ENCODE measurements at places on chromosomes 7 and 10.

GRCh38 chr7:122813845-122814244 lies 72.4 kb downstream of the CADPS2 start:
- no peak for DNase-seq

DNA sequence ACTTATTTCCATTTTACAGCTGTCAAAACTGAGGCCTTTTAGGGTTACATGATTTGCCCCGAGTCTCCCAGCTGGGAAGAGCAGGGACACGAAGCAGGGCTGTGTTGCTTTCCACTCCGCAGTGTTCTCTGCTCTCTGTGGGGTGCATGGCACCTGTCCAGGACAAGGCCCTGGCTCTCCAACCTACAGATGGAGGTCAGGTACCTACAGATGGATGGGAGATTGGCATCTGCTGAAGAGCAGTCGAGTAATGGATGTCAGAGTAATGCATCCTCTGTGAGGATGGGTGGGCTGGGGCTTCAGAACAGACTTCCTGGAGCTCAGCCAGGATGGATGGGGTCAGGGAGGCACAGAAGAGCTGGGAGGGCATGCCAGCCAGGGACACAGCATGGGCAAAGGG lies 85.0 kb downstream of the EMX2 start:
- no peak for DNase-seq

DNA sequence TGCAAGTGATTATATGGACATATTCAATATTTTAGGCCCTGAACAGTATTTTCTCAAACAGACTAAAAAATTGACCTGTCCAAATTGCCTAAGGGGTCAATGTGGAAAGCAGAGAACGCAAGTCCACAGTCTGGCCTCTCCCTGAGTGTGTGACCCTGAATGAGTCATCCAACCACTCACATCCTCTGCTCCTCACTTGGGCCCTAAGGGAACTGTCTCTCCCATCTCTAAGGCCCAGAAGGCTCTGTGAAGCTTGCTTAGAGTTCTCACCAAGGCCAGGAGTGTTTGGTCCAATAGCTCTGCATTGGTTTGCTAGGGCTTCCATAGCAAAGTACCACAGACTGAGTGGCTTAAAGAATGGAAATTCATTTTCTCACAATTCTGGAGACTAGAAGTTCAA lies 155.1 kb downstream of the LSM5 start:
- DNase-seq: no peak

GRCh38 chr7:153518201-153518984 lies 533.8 kb upstream of the DPP6 start:
- DNase-seq: no peak

DNA sequence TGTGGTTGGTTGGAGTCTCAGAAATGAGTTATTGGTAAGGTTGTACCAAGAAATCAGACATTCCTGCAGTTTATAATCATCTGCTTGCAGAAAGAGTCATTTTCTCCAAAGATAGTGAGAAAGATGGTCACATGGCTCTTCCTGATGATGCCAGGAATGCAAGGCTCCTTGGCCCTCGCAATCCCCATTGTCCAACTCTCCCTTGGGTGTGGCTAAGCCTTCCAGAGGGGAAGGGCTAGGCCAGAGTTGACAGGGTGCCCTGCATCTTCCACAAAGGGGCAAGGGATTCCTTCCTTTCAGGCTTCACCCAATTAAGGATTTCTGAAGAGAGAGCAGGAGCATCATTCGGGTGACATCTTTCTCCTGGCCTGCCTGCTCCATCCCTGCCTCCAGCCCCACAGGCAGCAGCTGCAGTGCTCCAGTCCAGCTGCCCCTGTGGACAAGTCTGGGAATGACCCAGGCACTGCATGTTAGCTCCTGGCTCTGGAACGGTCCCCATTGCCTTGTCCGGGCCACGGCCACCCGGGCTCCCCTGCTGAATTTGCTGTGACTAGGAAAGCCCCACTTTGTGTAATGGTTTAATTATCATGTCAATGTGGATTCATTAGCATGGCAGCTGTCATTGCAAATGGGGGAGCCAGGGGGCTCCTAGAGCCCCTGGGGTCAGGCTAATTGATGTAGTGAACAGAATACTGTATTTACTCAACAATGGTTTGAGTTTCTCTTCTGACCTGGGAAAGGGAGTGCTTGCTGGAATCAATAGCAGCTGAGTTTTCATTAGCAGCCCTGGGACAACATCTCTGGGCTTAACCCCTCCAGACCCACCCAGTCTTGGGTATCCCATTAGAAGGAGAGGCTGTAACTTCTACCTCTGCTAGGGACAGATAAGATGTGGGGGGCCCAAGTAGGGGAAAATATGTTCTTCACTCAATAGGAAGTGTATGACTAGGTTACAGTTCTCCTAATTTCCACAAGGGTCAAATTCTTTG lies 112.6 kb upstream of the TBX20 start:
- DNase-seq: no peak

DNA sequence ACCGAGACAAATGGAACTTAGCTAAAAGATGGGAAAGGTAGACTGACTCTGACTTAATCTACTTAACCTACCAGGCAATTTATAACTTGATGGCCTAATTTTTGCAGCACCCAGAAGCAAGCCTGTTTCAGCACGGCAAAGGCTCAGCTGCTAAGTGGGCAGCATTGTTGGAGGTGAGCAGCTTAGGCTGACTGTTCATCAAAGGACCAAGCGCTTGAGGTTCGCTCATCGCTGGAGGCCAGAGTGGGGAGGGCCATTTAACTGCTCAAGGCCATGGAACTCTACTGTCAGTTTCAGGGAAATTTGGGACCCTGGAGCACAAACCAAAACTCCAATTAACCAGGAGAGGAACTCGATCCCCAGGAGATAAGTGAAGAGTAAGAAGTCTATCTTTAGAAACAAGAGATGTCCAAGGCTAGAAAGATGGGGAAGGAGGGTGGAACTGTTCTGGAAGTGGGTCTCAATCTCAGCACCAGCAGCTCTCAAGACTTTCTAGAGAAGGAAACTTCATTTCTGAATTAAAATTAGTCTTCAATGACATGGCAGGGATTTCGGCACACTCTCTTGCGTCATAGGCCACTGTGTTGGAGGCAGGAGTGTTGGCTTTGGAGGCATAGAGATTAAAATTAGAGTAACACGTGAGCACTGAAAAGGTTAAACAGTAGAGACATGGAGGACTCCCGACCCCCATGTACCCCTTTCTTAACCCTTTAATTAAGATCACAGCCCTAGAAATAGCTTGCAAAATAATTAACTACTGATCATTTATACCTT lies 43.1 kb downstream of the EGFR start:
- no peak for DNase-seq

DNA sequence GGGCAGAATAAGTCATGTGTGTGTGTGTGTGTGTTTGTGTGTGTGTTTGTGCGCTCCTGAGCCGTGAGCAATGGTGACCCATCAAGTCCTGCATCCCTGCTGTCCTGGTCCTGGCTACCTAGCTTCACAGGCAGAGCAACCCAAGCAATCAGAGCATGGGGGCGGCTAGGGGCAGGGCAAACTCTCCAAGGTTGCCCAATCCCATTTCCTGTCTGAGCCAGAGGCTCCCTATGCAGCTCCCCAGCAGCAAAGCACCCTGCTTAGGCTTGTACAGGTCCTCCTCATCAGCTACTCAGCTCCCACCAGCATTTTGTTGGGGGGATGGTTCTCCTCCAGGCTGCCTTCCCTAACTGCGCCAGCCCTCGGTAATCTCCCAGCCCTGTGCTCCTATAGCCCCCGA lies 31.1 kb upstream of the CRHR2 start:
- DNase-seq: no peak

- DNase-seq: no peak
Measured at GRCh38 chr10:67789769-67790168, 48.2 kb downstream of the DNAJC12 start.

- DNase-seq: peak; percentile 6
Measured at GRCh38 chr10:119737823-119738222, 12.0 kb downstream of the INPP5F start.

DNA sequence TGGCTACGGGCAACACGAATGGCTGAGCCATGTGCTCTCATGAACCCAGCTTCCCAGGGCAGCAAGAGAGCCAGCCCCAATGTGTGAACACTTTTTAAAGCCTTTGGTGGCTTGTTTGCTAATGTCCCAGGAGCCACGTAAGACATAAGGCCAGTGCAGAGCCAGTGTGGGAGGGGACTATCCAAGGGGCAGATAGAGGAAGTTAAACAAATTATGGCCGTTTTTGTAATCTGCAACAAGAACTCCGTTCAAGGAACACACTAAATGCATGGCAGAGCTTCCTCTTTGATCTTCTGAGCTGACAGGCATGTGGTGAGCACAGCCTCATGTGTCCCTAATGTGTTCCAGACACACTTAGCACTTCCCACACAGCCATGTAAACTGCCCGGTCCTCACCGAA lies 133.3 kb downstream of the TEX36 start:
- no peak for DNase-seq

All from CD4-positive, alpha-beta T cell treated with Interleukin-12 subunit alpha and Interleukin-12 subunit beta, for 1 hour (primary cell).